ENCODE measurements at places on chromosomes 1 and 21.

DNA sequence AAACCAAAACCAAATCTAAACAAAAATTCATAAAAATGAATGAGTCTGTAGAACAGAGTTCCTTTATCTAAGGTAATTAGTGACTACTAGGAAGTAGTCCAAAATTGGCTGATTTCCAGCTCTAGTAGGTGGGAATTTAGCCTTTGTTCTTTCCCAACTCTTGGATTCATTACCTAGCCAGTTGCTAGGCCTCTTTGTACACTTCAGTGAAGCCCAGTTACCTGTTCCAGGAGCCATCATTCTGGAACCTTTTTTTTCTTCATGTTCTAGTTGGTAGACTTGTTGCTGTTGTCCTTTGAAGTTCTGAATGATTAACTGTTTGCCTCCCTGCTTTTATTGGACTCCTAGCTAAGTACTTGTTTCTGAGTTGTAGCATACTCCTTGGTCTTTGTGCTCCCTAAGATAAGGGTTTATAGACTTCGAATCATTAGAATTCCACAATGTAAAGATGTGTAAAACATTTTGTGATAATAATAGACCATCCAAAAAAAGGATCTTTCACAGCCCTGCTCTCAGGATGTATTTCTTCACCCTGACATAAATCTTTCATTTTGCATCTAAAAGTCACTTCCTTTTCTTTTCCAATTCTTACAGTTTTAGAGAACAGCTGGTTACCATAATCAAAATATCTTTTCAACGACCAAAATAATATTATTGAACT, 9.8 kb downstream of the PLA2G4A start:
- peak; percentile 35 for DNase-seq

GRCh38 chr1:31027693-31028526, 37.6 kb downstream of the PUM1 start:
- peak; percentile 53 for DNase-seq

GRCh38 chr1:112599477-112599876, 19.5 kb downstream of the ST7L start:
- peak; percentile 30 for DNase-seq

- no peak for DNase-seq
Measured at GRCh38 chr1:28640766-28641165, 2.1 kb downstream of the TAF12 start.

Measured in suppressor macrophage treated with lipopolysaccharide for 1 hour (primary cell).